Right ventricle myocardium inferior (tissue), 1 donor: ENCODE measurements at places on chromosomes 6 and 20. TPM values are rescaled to one million over a fixed set of nuclear protein-coding genes. Genes with fewer than 3 reads are reported as not detected.

DNA sequence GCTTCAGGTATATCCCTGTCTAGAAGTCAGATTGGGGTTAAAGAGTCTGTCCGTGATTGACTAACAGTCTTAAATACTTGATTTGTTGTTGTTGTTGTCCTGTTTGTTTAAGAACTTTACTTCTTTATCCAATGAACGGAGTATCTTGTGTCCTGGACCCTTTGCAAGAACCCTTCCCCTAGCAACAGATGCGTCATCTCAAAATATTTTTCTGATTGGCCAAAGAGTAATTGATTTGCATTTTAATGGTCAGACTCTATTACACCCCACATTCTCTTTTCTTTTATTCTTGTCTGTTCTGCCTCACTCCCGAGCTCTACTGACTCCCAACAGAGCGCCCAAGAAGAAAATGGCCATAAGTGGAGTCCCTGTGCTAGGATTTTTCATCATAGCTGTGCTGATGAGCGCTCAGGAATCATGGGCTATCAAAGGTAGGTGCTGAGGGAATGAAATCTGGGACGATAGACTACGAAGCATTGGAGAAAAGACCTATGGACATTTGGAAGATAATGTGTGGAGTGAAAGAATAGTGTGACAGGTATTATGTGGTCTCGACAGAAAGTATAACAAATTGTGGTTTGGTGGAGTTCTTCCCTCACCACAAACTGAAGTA, at the start of gene HLA-DRA:
TSS of gene HLA-DRA (plus strand) at position 286 of the 613 bp plus-strand sequence. CDS start at position 350, 64 bp downstream.
- no peak for DNase-seq

DNA sequence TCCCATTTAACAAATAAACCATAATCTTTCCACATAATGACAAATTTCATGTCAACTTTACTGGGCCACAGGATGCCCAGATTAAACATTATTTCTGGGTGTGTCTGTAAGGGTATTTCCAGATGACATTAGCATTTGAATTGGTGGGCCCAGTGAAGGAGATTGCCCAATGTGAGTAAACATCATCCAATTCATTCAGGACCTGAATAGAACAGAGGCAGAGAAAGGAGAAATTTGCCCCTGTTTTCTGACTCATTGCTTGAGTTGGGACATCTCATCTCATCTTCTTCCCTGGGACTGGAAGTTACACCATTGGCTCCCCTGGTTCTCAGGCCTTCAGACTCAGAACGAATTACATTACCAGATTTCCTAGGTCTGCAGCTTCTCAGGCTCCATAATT, 142.9 kb downstream of the TPBG start:
- no peak for DNase-seq

DNA sequence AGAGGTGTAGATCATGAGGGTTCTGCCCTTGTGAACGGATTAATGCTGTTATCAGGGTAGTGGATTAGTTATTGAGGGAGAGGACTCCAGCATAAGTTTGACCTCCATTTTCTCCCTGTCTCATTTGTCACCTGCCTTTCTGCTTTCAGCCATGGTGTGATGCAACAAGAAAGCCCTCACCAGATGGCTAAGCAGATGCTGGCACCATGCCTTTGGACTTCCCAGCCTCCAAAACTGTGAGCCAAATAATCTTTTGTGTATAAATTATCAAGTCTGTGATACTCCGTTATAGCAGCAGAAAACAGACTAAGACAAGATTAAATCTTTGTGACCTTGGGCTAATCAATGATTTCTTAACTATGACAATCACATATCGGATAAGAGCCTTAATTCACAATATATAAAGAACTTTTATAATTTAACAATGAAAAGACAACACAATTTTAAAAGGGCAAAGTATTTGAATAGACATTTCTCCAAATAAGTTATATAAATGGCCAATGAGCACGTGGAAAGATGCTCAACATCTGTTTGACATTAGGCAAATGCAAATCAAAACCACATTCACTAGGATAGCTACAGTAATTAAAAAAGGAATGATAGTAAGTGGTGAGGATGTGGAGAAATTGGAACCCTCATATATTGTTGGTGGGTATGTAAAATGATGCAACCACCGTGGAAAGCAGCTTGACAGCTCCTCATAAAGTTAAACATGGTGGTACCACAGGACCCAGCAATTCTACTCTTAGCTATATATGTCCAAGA, 45.3 kb upstream of the IFNGR1 start:
- no peak for DNase-seq

- DNase-seq: no peak
Observed at GRCh38 chr6:128233531-128233930, 286.9 kb downstream of the PTPRK start.

DNA sequence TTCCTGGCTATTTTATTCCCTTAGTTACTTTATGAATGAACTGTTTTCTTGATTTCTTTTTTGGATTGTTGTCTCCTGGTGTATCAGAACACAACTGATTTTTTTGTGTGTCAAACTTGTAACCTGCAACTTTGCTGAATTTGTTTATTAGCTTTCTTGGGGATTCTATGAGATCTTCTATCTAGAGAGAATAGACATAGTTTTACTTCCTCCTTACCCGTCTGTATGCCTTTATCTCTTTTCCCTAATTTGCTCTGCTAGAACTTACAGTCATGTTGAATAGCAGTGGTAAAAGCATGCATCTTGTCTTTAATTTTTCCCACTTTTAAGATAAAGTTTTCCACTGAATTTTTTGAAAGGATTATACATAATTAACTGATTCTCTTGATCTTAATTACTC, 13.2 kb downstream of the RNF146 start:
- DNase-seq: no peak

COX7A2 gene
- 969 TPM for total RNA-seq

VIP gene
- total RNA-seq: 0.41 TPM

PTPRT gene
- 0.19 TPM for total RNA-seq

TRIM15 gene
- not detected for total RNA-seq
